NCI-H446 treated with DMSO at 0.1 percent for 48 hours (cell line): ENCODE measurements at places on chromosomes 2 and 18.

GRCh38 chr2:39640107-39640506, 25.6 kb upstream of the TMEM178A start:
- peak; percentile 87 for DNase-seq

- DNase-seq = peak; percentile 99
These were observed 88.4 kb upstream of the CAVIN2 start for GRCh38 chr2:191935247-191935646.

GRCh38 chr2:120990451-120990871, 254.8 kb downstream of the GLI2 start:
- no peak for DNase-seq

DNA sequence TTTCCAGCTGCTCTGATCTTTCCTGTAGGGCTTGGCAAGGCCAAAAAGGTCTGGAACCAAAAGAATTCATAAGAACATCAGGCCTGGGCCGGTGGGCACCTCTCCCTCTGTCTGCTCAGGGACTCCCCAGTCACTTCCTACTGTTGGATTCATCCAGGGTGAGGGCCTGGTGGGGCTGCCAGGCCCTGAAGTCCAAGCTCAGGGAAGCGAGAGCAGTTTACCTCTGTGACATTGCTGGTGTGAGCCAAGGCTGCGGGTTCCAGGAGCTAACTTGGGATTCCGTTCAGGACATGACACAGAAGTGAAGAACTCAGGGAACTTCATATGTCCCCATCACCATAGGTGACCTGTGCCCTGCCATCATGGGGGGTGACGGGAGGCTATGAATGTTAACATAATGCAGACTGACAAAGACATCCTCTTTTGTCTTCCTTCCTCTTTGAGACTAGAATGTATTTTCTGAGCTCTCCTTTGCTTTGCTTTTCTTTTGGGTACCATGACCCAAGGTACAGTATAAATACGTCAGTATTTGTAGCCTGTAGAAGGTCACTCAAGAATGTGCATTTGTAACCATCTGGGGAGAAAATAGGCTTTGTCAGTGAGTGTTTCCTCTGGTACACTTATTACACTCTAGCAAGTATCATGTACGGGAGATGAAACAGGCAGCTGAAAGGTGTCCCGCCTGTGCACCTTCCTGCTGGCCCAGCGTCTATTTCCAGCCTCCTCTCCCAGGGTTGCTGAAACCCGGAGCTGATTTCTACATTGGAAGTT, 130.5 kb upstream of the SLC1A4 start:
- DNase-seq = no peak

DNA sequence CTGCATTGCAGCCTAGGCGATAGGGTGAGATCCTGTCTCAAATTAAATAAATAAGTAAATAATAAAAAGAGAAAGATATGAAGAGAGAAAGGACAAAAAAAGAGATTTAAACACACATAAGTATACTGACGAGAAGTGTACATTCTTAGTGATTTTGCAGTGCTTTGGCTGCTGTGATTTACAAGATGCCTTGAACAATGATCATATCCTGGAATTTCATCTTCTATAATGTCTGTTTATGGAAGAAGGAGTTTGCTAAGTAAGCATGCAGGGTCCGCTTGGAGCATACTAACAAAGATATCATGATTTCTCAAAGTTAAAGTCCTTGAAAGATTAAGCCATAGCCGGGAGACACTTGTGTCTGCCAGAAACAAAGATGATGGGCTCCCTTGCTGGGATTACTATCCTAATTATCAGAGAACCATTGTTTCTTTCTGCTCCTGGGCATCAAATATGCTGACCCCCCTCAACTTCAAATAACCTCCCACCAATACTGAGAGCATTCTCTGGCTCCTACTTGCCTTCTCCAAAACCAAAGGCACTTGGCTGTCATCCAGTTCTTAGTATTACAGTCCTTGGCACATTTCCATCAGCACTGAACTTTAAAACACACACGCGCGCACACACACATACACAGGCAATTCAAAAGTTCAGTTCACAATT, 47.5 kb upstream of the STAM2 start:
- peak; percentile 85 for DNase-seq

DNA sequence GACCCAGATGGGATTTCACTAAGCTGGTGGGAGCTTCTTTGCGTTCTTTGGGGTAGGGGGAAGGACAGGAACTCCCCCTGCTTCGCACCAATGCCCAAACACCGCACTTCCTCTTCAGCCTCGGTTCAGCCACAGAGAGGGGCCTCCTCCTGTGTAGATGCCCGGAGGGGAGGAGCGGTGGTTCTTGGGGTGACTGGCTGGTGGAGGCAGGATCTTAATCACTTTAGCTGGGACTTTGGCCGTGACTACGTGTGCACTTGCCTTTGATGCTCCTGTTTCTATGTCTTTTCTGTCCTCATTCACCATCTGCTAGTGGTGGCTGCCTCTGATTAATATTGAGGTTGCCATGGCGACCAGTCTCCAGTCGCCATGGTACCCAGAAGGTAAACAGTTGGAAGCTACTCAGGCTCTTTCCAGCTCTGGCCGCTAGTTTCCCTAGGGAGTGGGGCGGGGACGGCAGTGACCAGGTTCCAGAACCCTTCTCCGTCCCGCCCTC, 1.9 kb downstream of the CNGA3 start:
- DNase-seq = no peak

DNA sequence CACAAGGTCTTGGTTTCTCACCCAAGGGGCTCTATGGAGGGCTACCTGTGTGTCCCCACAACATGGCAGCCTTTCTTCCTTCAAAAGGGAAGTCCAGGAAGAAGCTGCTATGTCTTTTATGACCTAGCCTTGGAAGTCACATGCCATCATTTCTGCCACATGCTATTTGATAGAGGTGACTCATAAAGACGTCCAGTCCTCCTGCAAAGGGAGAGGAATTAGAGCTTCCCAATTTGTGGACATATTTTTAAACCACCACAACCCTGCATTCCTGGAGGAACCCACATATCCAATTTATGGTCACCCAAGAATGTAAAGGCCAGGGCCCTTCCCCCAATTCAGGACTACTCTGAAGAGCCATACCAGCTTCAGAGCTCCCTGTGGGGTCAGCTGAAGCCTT, 246.2 kb downstream of the CYP26B1 start:
- DNase-seq = no peak

DNA sequence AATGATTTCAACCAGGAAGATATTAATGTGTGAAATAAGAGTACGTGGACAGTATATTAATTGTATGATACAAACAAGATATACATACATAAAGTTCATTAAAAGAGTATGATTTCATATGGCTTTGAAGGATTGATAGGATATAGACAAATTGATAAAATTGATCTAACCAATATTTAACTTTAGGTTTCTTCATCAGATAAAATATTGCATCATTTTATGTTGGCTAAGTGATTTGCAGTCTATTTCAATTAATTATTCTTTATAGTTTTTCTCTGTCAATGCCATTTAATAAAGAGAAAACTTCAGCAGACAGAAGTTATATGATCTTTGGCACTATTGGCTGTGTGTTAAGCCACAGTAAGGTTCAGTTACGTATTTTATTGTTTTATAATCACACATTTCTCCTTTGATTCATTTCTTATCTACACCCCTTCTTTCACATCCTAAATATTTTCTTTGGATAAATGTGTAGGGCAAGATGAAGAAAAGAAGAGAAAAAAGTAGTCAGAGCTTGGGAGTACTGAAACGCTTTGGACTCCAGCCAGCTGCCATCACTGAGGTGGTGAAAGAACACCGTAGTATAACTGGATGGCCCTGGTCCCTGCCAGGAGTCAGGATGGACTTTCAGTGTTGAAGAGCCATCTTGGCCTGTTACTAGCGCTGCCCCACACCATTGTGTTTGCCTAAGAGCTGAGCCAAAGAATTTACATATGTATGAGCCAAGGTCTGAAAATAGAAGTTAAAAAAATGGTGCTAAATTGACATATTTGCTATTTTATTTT, 9.8 kb upstream of the CPS1 start:
- DNase-seq = no peak

DNA sequence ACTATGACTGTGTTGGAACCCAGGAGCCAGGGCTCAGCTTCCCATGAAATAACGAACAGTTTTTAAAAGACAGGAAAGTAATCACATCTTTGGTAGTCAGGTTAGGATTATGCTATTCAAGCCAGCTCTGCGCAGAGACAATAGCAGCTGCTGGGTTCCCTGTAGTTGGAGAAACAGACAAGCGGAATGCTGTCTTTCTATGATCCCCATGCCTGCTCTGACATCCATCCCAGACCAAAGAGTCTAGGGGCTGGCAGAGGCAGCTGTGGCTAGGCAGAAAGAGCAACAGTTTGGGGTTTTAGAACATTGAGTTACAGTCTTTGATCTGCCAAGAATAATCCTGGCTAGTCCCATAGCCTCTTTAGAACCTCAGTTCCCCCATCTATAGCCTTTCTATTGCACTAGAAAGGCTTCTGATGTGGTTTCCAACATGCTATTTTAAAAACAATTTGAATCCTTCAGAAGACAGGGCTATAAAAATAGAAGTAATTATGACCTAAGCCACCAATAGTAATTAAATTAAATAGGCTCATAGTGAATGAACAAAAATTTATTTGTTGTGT, 146.8 kb downstream of the MTX2 start:
- DNase-seq = no peak

- DNase-seq = no peak
These were observed 83.5 kb downstream of the HRH4 start for GRCh38 chr18:24543795-24544498.

- no peak for DNase-seq
These were observed 113.5 kb downstream of the NYAP2 start for GRCh38 chr2:225512876-225513540.

- no peak for DNase-seq
These were observed 199.9 kb upstream of the TMEFF2 start for GRCh38 chr2:192394605-192395004.

DNA sequence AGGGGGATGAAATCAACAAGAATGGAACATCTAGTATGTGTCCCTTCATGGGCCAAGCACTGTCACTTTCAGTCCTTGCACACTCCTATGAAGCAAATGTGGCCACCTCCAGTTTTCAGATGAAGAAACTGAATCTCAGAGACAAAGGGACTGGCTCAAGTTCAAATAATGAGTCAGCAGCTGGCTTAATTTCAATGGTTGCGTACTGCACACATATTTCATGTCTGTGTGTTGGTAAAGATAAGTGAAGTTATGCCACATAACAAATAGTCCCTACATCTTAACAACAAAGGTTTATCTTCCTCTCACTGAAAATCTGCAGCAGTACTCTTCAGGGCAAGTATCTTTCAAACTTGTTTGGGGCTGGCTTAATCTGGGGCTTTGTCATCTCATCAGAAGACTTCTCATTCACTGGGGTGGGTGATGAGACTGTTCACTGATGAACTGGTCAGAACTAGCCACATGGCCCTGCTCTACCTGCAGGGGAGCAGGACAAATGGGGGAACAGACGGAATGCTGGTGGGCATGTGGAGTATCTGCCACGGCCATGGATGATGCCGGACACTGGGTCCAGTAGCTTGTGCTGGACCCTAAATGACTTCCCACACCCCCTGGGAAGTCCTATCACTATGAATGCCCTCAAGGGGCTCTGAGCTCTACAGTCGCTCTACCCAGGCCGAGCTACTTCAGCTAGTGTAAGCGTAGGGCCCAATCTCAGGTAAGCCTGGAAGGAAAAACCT, 263.2 kb downstream of the CYP26B1 start:
- DNase-seq = no peak

- no peak for DNase-seq
These were observed 236.9 kb downstream of the SCG2 start for GRCh38 chr2:223365158-223365679.

- DNase-seq = no peak
These were observed 7.7 kb downstream of the OXER1 start for GRCh38 chr2:42756150-42756775.

GRCh38 chr2:241656190-241656741, 18.8 kb downstream of the ATG4B start:
- DNase-seq = no peak

DNA sequence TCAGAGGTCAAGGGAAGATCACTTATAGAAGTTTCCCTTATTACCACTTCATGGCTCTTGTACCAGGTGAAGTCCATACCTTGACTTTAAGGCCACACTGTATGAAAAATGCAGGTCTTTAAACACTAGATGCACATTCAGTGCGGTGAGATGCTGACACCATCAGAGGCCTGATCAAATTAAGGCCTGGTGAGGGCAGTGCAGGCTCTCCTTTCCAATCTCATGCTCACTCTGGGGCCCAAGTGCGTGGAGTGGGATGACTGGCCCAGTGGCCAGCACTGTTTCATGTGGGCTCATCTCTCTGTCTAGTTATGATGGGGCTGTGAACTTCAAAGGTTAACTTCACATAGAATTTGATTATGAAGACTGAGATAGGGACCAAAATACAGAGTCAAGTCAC, 281.1 kb downstream of the SLC4A3 start:
- DNase-seq = no peak

GRCh38 chr2:109479804-109480203, 134.0 kb downstream of the SEPTIN10 start:
- no peak for DNase-seq

DNA sequence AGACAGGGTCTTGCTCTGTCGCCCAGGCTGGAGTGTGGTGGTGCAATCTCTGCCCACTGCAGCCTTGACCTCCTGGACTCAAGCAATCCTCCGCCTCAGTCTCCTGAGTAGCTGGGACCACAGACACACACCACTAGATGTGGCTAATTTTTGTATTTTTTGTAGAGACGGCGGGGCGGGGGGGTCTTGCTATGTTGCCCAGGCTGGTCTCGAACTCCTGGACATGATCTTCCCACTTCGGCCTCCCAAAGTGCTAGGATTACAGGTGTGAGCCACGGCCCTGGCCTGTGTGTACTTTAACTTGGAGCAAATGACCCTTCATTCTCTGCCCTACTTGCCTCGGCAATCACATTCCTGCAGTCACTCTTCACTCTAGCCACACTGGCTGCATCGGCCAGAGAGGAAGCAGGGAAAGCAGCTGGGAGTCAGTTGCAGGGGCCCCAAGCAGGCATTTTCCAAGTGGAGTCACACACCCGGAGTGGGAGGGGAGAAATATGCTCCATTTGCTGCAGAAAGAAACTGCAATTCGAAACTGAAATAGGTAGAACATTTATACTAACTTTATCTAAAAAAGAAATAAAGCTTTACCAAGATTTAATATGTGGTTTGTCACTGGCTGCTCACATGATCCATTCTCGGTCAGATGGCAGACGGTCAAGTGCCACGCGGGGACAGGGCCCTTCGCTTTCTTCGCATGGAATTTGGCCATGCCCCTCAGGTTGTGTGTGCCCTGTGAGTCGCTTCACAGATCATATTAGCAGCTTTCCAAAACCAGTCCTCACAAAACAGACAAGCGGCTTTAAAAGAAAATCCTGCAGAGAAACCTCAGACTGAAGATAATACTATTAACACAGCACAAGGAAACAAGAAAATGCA, 37.1 kb downstream of the FAM161A start:
- DNase-seq = no peak

GRCh38 chr18:55522011-55522410, 66.0 kb downstream of the TCF4 start:
- no peak for DNase-seq

DNA sequence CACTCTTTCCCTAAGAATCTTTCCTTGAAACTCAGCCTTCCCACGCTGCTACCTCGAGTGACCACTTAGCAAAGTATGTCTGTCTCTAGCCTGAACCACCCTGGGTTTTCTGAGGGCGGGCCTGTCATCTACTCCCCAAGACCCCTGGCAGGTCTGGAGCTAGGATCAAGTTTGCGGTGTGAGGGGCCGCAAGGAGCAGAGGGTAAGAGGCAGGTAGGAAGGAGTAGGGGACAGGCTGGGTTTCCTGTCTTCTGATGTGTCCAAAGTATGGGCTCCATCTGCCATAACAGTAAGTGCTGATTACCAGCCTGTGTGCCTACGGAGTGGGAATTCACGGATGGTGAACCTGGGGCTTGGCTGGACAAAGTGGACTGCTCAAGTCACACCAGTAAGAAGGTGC, 25.4 kb downstream of the ZFP36L2 start:
- DNase-seq = no peak
